ENCODE measurements at places on chromosomes 2 and 18.

- DNase-seq: no peak
Observed at GRCh38 chr2:187962538-187962937, 329.1 kb upstream of the GULP1 start.

DNA sequence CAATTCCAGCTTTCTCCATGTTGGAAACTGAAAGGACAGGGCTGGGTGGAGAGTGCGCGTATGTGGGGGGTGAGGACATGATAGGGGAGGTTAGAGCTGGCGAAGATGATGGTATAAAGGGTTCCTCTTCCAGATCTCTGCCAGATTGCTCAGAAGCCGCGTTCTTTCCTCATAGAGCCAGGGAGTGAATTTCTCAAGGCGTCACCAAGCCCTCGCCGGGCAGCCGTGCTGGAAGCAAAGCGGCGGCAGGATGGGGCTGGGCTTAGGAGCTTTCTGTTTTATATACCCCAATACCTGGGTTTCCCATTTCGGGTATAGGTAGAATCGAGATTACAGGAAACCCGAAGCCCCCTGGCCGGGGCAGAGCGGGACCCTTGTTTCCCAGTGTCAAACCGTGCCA lies 43.8 kb downstream of the DDX18 start:
- DNase-seq: no peak

- DNase-seq: no peak
Observed at GRCh38 chr18:9690418-9691188, 17.5 kb upstream of the RAB31 start.

DNA sequence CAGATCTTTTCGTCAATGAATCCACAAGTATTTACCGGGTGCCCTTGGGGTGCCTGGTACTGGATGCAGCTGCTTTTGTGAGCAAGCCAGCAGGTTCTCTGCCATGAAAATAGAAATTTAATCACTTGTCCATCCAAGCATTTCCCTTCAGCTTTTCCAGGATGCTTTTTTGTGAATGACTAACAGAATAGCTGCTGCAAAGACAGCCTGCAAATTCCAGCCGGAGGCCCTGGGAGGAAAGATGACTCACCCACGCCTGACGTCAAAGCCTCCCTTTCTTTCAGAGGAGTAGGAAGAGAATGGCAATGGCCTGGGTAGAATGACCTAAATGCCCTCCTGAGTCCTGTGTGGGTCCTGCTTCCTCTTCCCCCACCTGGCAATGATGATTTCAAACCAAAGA lies 111.9 kb downstream of the AP1S3 start:
- no peak for DNase-seq

- no peak for DNase-seq
Observed at GRCh38 chr2:182715121-182715891, 751 bp upstream of the DNAJC10 start.

DNA sequence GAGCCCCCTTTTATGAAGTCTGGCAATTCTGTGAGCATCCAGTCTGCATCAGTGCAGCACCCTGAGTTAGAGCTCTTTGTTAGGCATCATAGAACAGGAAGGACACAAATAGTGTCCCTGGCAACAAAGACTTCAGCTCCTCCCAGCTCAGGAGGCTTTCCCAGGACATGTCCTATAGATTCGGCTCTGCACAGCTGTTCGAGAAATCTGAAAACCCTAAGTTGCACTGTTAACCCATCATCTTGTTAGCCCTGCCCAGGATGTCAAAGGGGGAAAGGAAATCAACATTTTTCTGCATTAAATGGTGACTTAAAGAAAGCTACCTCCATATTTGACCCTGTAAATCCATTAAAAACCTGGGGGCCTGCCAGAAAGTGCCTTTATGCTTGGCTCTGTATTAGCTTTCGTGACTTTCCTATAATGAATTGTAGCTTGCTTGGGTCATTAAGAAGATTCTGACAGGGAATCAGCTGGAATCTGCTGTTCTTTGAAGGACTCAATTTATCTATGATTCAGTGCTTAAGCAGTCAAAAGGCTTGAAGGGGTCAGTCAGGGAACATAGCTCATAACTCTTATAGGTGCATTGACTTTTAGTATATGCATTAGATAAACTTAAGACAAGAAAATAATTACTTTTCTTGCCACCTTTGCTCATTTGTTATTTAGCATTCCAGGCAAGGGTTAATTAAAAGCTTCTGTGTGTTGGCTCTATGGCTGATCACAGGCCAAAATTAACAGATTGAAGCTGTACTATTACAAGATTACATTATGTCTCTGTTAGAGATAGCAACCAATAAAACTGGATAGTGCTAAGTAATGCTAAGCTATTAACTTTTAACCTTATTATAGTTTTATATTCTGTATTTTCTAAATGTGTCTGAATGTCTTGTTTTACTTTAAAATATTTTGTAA lies 20.6 kb downstream of the ERMN start:
- DNase-seq: peak; percentile 20

GRCh38 chr2:4139316-4139715 lies 435.9 kb downstream of the DCDC2C start:
- no peak for DNase-seq

DNA sequence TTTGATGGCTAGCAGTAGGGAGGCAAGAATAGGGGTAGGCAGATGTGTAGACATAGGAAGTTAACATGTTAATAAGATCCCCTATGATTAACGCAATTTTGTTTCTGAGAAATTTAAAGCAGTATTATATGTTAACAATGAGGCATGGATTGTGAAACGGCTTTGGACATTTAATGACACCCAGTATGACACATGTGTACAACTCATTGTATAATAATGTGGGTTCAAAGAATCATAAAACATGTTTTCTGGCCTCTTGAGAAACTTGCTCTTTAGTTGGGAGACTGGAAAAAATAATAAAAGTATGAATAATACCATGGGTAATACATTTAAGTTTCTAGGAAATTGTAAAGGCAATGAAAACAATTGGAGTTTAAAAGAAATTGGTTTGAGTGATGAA lies 332.1 kb upstream of the CDH20 start:
- DNase-seq: no peak

DNA sequence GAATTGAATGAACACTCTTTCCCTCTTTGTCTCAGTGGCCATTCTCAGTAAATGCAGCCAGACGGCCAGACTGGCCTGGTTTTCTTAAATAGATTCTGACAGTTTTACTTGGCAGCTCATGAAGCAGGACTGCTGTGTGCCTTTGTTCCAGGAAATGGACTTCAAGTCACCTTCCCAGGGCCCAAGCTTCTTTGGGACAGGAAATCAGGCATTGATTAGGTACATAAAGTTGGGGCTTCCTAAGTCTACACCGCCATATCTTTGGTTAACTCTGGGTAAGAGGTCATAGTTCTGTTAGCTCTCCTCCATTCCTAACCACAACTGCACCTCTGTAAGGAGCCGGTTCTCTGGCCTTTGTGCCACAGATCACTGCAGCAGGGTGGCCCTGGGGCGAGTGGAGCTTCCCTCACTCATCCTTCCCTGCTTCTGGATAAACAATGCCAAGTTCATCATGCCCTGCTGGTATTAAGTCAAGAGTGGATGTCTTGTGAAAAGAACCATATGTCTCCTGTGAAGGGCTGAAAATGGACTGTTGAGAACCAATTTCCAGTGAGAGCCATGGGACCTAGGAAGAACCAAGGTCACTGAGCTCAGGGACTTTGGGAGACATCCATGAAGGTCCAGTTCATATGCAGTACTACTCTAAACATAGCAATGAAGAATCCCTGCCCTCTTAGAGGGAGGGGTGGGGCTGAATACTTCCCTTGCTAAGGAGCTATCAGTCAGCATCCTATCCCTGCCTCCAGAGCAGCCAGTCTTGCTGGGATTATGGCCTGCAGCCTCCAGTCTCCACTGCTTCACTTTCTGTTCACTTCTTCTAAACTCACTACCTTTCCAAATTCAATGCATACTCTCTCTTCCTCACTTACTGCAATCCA lies 122.6 kb upstream of the XPO1 start:
- DNase-seq: no peak

- no peak for DNase-seq
Observed at GRCh38 chr2:144341538-144341937, 178.4 kb downstream of the ZEB2 start.

GRCh38 chr2:111986116-111986900 lies 68.8 kb upstream of the TMEM87B start:
- no peak for DNase-seq

GRCh38 chr2:100813527-100813926 lies 6.4 kb upstream of the NPAS2 start:
- DNase-seq: peak; percentile 17

GRCh38 chr2:216388046-216388884 lies 16.0 kb upstream of the MARCHF4 start:
- peak; percentile 70 for DNase-seq

DNA sequence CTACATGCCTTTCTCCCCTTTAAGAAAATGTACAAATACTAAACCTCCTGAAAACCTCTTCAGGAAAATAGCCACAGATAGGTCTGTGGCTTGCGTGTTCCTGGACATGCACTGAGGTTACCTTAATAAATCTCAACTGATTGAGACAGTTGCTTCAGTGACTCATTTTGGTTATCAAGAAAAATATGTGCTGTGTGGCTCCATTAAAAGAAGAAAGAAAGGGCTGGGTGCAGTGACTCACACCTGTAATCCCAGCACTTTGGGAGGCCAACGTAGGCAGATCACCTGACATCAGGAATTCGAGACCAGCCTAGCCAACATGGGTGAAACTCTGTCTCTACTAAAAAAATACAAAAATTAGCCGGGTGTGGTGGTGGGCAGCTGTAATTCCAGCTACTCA lies 27.1 kb downstream of the CREG2 start:
- DNase-seq: no peak

DNA sequence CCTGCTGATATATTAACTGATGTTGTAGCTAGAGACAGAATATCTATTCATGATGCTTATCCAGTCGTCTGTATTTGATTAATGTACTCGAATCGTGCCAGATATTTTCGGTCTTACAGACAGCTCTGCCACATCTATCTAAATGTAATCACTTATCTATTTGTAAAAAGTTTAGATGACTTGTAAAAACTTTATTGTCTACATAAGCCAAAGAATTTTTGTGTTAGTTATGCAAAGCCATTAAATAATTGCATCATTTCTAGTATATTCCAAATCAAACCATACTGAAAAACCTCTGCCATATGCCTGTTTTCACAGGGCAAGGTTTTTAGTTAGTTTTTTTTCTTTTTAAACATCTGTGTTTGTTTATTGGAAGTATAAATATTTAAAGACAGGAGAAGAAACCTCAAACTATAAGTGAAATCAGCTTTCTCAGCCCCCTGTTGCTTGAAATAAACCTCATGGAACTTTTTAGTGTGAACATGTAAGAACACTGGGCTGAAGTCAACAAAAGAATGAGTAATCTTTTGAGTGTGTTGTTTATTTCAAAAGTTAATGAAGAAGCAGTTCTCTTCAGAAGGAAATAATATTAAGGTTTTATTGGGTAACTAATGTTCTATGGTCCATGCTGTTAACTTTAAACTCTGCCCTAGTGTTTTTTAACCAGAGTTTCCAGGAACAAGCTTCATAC lies 657.6 kb upstream of the SYT4 start:
- DNase-seq: no peak

DNA sequence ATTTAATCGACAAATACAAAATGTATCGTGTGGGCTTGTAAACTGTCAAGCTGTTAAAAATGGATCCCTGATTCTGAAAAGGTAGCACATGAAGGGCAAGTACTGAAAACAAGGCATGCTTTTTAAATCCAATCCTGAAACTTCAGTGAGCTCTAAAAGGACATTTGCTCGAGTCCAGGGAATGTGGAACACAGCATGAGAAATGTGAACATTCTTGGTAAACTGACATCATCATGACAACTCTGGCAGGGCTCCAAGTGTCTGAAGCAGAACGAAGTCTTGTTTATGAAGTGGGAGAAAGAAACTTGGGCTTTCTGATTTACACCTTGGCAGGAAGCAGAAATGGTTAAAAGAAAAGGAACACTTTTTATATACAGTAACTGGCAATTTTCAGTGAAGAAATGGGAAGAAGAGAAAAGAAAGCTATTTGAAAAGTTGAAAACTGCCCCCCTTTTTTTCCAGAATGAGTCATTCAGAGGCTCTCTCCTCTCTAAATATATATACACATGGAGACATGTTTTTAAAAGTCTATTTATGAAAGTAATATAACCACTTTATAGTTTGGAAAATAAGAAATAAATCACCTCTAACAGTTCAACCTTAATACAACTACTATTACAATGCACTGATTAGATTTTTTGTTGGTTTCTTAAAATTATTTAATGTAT lies 120.8 kb downstream of the GAREM1 start:
- DNase-seq: no peak

GRCh38 chr18:38545071-38545470 lies 979.5 kb upstream of the CELF4 start:
- peak; percentile 39 for DNase-seq

DNA sequence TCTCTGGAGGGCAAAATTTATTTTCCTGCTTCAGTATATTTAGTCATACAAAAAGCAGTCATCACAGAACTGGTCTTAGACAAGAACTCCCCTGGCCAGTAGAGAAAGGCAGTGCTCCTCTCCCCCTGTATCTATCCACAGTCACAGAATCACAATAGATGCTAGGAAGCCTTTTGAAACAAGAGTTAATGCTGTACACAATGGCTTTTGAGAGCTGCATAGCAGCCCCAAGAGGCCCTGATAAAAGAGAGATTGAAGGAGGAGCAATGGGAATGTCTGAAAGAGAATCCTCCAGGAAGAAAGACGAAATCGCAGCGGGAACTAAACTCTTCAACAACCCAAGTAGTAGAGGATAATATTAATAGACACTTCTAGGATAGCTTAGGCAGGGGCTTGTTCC lies 330.2 kb downstream of the RBM43 start:
- DNase-seq: no peak

- no peak for DNase-seq
Observed at GRCh38 chr2:172673056-172673683, 62.5 kb upstream of the RAPGEF4 start.

GRCh38 chr2:73920577-73921545 lies 5.8 kb upstream of the DGUOK start:
- DNase-seq: peak; percentile 71

GRCh38 chr18:44589693-44590355 lies 90.9 kb upstream of the SETBP1 start:
- no peak for DNase-seq

DNA sequence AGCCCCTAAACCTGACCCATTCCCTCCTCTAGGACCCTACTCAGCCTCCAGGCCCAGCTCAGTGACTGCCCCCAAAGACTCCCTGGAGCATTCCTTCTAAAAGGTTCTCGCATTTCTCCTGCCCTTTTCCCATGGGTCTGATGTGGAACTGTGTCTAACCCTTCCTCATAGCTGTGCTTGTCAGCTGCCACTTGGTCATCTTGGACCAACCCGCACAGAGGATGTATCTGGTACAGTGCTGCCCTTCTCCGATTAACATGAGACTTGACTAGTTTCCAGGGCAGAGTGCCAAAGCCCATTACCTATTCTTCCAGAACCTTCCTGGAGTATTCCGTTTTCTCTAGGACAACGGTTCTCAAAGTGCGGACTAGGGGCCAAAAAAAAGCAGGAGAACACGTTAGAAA lies 518 bp upstream of the NFU1 start:
- DNase-seq: no peak

GRCh38 chr2:224780106-224780505 lies 63.9 kb upstream of the CCDC195 start:
- no peak for DNase-seq
